ENCODE measurements at places on chromosomes 12 and 14. TPM values are rescaled to one million over a fixed set of nuclear protein-coding genes. Genes with fewer than 3 reads are reported as not detected.

TAS2R9 gene
- not detected for total RNA-seq

NRXN3 gene
- not detected for total RNA-seq

RTL1 gene
- total RNA-seq: not detected

DNA sequence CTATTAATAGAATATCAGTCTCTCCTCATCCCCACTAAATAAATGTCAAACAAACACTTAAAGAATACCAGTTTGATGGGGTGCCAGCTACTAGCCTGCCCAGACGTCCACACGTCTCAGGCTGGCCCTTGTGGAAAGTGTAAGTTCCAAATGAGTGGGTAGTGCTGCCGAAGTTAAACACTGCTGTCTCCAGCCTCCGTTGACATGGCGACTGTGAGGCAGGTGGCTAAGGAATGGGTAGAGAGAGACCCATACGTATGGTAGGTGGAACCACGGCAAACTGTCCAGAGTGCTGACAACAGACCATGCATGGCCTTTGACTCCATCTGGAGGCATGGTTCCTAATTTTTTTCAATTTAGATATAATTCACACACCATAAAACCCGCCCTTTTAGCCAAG, 37.9 kb downstream of the PITPNM2 start:
- no peaks in the 10 kb centered on the region for H3K36me3 ChIP-seq
- H3K27me3 ChIP-seq: no peaks in the 10 kb centered on the region
- H3K4me3 ChIP-seq: no peak overlapping the region
- H3K27ac ChIP-seq: no peak overlapping the region

DNA sequence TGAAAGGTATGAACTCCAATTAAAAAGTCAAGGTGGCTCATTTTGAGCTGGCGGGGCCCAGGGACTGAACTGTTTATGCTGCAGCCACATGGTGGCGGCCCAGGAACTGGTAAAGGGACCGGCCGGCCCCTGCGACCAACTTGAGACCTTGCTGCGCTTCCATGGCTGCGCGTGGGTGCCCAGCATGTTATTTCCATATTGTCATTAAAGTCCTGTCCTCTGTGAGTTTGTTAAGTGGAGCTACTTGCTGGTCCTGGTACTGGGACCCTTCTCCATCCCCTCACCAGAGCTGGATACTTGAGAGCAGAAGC, 62.3 kb downstream of the BEGAIN start:
- no peaks in the 10 kb centered on the region for H3K4me1 ChIP-seq
- no peak for DNase-seq
- H3K36me3 ChIP-seq: no peaks in the 10 kb centered on the region

DNA sequence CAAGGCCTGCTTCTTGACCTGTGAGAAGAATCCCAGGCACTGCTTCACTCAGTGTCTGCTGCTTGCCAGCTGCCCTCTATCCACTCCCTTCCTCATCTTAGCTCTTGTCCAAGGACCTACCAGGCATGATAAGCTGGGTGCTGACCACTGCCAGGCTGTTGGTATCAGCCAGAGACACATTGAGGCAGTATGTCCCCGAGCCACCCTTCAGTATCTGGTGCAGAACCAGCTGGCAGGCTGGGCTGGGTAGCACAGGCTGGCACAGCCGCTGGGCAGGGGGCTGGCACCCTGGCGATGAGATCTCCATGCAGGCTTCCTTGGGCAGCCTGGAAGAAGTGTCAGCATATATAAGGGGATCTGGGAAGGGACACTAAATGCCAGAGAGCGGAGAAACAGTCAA, 10.5 kb downstream of the PMEL start:
- DNase-seq: no peak
- H3K27me3 ChIP-seq: no peaks in the 10 kb centered on the region
- H3K27ac ChIP-seq: no peak overlapping the region
- H3K4me1 ChIP-seq: no peaks in the 10 kb centered on the region
- no peaks in the 10 kb centered on the region for H3K36me3 ChIP-seq
- H3K4me3 ChIP-seq: no peak overlapping the region

TMEM253 gene
- total RNA-seq: 0.33 TPM

GRCh38 chr12:92065018-92065499, 80.6 kb downstream of the BTG1 start:
- no peaks in the 10 kb centered on the region for H3K36me3 ChIP-seq
- peak overlapping the region; percentile 77 for H3K27ac ChIP-seq

PKP2 gene
- 2.2 TPM for total RNA-seq

GRCh38 chr14:101113108-101113612, 209.6 kb upstream of the RTL1 start:
- H3K27me3 ChIP-seq: no peaks in the 10 kb centered on the region
- no peak overlapping the region for H3K4me3 ChIP-seq
- no peaks in the 10 kb centered on the region for H3K36me3 ChIP-seq
- DNase-seq: no peak
- no peak overlapping the region for H3K27ac ChIP-seq
- H3K4me1 ChIP-seq: no peaks in the 10 kb centered on the region

DNA sequence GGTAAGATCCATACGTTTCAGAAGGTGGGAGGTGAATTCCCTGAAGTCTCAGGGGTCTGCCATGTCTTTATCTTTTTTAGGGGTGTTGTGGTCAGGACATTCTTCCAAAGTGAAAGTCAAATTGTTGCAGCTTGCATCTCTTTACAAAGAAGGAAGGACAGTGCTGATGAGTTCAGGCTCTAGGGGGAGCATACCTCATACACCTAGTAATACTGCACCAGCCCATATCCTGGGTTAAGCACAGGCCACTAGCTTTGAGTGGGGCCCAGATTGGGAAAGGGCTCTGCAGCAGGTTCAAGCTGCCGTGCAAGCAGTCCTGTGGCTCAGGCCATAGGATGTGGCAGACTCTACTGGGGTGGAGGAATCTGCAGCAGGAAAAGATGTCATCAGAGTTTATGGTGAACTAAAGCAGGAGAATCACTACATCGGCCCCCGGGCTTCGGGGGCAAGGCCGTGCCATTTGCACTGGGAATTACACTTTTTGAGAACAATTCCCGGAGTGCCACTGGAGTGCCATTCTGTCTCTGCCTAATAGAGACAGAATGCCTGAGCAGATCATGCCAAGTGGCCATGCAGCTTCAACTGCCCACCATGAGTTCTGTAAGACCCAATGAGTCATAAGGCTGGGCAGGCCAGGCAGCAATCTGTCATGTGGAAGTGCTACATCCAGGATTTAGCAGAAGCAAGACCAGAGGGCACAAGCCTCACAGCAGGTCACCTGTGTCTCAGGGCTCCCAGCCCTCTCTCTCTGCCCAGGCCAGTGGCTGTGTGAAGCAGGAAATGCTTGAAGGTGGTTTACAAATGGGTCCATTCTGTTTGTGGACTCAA, 32.3 kb downstream of the DIO3 start:
- no peak overlapping the region for H3K27ac ChIP-seq
- H3K36me3 ChIP-seq: no peaks in the 10 kb centered on the region
- no peak overlapping the region for H3K4me3 ChIP-seq
- no peak for DNase-seq
- no peaks in the 10 kb centered on the region for H3K4me1 ChIP-seq
- H3K27me3 ChIP-seq: no peaks in the 10 kb centered on the region

NUP37 gene
- 47.7 TPM for total RNA-seq

DNA sequence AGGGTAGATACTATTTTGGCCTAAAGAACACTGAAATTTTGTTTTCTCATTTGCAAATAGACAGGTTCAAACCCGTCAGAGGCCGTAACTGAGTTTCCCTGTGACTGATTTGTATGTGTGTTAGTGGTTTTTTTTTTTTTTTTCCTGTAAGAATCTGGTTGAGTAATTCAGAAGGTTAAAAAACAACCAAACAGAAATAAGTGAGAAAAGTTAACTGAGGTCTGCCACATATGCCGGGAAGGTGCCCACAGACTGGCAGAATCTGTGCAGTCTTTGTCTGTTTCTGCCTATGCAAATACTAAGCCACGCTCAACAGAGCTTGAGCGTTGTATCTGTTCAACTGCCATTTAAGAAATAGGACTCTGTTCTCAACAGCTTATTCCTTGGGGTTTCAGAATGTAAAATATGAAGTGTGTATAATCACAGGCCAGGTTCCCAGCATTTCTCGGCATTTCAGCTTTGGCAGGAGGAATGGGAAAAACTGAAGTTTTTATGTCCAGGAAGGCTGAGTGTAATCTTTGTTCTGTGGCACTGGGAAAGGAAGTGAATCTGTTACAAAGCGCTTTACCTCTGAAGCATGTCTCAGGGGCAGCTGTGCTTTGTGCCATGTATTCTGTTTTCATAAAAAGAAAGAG, 181.9 kb downstream of the PRKCH start:
- H3K27me3 ChIP-seq: no peaks in the 10 kb centered on the region
- no peaks in the 10 kb centered on the region for H3K4me1 ChIP-seq
- no peak overlapping the region for H3K27ac ChIP-seq
- H3K36me3 ChIP-seq: no peaks in the 10 kb centered on the region

DNA sequence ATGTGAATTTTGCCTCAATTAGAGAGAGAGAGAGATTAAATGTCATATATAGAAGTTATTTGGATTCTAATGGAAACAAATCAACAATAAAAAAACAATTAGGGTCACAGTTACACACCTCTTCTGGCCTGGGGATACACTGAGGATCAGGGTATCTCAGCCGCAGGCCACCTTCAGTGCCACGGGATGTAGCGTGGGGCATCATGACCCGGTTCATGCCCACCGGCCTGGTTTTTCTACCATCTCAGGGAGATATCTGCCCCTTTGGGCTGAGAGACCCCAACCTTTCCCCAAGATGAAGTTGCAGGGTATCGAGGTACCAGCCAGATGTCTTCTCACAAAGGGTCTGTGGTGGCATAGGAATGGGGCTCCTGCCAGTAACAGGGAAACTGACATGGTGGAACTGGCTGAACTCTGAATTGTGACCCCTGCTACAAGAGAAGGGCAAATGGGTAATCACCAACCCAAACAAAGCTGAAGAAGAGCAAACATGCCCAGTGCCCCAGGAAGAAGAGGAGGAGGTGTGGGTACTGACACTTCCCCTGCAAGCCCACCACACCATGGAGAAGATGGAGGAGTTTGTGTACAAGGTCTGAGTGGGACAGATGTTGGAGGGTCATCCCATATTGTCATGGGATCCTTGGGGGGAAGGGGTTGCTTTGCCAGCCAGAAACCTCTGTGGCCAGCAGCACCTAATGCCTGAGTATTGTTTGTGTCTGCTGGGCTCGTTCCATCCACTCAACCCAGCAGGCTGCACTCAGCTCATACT, 19.5 kb downstream of the SERPINA3 start:
- H3K36me3 ChIP-seq: no peaks in the 10 kb centered on the region
- H3K4me3 ChIP-seq: no peak overlapping the region
- H3K27ac ChIP-seq: no peak overlapping the region

Measured in Panc1 (cell line).